ELF-1 (cell line): ENCODE measurements at places on chromosomes 7 and 10.

DNA sequence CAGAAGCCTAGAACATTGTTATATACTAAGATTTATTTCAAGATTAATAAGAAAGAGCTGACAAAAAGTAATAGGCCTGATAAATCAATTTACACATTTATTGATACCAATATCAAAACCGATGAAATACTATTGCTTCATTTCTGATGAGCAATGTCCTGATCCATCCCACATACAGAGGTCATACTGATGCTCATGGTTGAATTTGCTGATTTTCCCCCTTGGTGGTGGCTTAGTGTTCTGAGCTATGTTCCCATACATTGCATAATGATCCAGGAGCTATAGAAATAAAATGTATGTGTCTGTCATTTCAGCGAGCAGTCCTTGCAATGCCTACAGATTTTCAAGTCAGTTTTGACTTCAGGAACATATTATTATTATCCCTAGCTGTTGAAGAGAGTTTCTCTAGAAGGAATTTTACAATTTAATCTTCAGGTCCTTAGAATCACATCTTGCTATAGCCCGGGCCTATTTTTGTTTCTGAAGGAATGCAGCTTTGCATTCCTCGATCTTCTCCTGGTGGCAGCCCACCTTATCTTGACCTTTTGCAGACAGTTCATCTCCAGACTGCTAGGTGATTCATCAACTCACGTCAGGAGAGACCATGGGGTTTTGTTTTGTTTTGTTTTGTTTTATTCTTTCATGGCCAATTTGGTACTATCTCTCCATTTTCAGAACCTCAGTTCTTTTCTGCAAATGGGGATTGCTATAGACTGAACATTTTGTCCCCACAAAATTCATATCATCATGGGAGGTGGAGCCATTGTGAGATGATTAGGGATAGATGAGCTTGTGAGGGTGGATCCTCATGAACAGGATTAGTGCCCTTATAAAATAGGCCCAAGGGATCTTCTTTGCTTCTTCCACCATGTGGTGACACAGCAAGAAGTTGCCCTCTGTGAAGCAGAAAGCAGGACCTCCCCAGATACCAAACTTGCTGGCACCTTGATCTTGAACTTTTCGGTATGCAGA is 465.6 kb upstream of the IGFBP3 start:
- DNase-seq, result peak; percentile 17

GRCh38 chr7:55502858-55503440 is 69.4 kb downstream of the VOPP1 start:
- no peak for DNase-seq

GRCh38 chr10:7756360-7756992 is 31.3 kb downstream of the KIN start:
- DNase-seq, result peak; percentile 11

GRCh38 chr10:94093286-94093905 is 99.7 kb downstream of the PLCE1 start:
- DNase-seq, result no peak

- DNase-seq, result peak; percentile 75
Measured at GRCh38 chr10:60732807-60733516, 45.3 kb upstream of the CDK1 start.

- DNase-seq, result no peak
Measured at GRCh38 chr7:129367349-129367699, 66.9 kb upstream of the STRIP2 start.

DNA sequence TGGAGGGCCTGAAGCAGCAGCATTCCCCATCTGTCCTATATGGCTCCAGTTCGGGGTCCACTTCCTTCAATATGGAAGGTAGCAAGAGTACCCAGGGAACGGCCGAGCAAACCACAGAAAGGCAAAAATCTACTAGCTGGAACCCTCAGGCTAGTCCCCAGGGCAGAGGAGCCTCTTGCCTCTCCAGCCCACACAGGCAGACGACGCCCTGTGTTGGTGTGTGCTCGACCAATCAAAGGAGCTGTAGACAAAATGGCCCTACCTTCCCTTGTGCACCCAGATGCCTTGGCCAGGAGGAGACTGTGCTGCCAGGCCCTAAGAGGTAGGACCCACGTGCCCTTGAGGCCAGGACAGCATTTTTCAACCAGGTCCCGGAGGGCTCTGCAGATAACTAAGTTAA is 91.5 kb downstream of the FAM53B start:
- DNase-seq, result no peak

- DNase-seq, result no peak
Measured at GRCh38 chr7:137981175-137981574, 20.7 kb downstream of the CREB3L2 start.

- no peak for DNase-seq
Measured at GRCh38 chr7:36192053-36192824, 39.2 kb downstream of the EEPD1 start.

- no peak for DNase-seq
Measured at GRCh38 chr7:1030444-1031070, 13.8 kb upstream of the GPR146 start.

- DNase-seq, result peak; percentile 56
Measured at GRCh38 chr7:138126928-138127327, 50.7 kb downstream of the AKR1D1 start.

GRCh38 chr7:155741082-155741481 is 71.2 kb downstream of the SHH start:
- DNase-seq, result no peak

- peak; percentile 84 for DNase-seq
Measured at GRCh38 chr10:14200698-14201544, 129.8 kb downstream of the FRMD4A start.

- DNase-seq, result no peak
Measured at GRCh38 chr7:114970308-114970707, 48.4 kb downstream of the MDFIC start.

DNA sequence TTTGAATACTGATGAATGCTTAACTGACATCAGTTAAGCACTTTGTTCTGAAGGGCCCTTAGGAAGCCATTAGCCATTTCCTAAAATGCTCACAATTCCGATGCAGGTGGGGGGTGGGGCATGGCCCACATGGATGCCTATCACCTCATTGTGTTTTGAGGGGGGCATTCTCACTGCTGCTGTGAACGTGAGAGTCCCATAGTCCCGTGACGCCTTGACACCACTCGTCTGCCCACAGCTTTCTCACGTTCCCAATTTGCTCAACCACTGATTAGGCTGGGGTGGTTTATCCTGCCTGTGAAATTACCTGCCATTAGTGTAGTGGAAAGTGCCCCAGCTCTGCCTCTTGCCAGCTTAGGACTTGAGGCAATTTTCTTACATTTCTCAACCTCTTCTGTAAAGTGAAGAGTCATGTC is 31.9 kb downstream of the DUSP5 start:
- DNase-seq, result no peak

- DNase-seq, result no peak
Measured at GRCh38 chr7:136074843-136075242, 97.7 kb upstream of the MTPN start.

- peak; percentile 14 for DNase-seq
Measured at GRCh38 chr7:99752356-99752755, 17.4 kb upstream of the CYP3A7 start.

DNA sequence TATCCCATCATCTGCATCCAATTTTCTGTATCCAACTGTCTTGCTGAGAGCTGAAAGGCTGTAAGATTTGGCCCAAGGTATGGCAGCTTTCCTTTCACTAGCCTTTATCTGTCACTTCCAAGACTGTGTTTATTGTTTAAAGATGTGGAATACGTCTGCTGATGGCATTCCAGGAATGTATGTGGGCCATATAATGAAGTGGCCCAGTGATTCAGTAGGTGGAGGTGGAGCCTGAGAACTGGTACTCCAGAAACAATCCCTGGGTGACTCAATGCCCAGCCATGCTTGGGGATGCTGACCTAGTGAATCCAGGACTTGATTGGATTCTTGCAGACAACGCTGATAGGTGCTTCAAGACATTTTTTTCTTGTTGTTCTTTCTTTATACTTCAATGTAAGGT is 13.5 kb downstream of the NEUROD6 start:
- peak; percentile 68 for DNase-seq

DNA sequence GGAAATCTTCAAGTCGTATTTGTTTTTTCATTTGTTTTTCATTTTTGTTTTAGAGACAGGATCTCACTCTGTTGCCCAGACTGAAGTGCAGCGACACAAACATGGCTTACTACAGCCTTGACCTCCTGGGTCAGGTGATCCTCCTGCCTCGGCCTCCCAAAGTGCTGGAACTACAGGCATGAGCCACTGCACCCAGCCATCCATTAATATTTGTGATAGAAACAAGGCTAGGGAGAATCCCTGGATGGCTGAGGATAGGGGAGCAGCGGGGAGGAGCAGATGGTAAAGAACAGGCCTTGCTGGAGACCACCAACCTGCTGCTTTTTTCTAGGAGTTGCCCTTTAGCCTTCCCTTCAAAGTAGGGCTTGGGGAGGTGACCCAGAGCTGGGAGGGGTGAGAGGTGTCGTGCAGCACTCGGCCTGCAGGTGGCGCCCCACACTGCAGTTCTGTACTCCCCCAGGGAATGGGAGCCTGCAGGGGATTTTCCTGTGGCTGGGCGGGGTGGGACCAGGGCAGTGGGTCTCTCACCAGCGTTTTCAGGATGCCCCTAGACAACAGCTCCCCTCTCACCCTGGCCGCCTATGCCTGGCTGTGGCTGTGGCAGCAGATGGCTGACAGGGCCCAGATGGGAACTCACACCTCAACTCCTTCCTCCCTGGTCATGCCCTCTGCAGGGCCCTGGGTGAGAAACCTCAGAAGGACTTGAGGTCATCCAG is 12.6 kb upstream of the CDH23 start:
- peak; percentile 90 for DNase-seq

GRCh38 chr10:851901-852300 is 79.6 kb downstream of the LARP4B start:
- no peak for DNase-seq

DNA sequence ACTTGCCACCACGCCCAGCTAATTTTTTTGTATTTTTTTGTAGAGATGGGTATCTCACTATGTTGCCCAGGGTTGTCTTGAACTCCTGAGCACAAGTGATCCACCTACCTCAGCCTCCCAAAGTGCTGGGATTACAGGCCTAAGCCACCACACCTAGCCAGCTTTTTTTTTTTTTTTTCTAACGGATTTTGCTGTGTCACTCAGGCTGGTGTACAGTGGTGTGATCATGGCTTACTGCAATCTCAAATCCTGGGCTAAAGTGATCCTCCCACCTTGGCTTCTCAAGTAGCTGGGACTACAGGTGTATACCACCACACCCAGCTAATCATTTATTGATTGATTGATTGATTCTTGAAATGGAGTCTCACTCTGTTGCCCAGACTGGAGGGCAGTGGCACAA is 106.0 kb upstream of the TRIM24 start:
- no peak for DNase-seq

GRCh38 chr7:82592416-82592815 is 148.8 kb upstream of the CACNA2D1 start:
- DNase-seq, result no peak

DNA sequence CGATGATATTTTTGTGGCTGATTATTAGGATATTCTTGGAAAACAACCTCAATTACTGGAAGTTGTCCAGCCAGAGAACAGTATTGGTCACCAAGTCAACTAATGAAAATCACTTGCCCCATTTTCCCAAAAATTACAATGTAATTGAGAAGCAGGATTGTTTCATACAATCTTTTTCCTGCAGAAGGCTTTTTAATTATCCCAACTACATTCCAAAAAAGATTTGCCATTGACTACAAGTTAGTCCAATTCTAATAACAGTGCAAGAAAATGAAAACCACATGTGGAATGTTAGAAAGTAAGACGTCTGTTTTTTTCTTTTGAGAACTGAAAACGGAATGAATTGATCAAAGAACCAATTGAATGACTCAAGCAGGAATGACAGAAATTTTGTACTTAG is 1195.8 kb downstream of the SORCS1 start:
- no peak for DNase-seq

- DNase-seq, result no peak
Measured at GRCh38 chr7:44791278-44792219, 4.9 kb upstream of the PPIA start.

DNA sequence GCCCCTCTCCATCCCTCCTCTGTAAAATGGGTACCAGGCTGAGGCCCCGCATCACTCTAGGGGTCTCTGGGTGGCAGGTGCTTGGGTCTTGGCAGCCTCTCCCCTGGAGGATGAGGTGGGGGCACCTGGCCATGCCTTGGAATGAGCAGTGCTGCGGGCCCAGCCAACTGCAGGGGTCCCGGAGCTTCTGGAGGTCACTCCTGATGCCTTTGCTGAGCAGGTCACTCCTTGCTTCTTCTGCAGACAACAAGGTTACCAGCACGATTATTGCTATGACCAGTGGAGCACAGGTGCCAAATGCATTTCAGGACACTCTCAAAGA is 22.4 kb upstream of the ZNF488 start:
- no peak for DNase-seq

- no peak for DNase-seq
Measured at GRCh38 chr7:13998866-13999265, 9.4 kb upstream of the ETV1 start.

DNA sequence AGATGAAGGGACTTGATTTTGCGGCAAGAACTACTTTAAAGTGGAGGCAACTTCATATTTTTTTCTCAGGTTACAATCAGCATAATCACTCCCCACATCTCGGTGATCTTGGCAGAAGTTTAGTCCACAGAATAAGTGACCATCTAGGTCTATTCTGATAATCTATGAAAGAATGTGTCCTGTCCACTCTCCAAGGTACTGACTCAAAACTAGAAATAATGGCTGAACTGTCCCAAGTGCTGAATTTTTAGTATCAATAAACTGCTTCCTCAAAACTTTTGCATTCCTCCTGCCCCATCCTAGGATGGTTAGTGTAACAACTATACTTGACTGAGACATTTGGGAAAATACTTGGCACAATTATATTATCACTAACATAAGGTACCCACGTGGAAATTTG is 10.9 kb upstream of the CHRM2 start:
- no peak for DNase-seq

DNA sequence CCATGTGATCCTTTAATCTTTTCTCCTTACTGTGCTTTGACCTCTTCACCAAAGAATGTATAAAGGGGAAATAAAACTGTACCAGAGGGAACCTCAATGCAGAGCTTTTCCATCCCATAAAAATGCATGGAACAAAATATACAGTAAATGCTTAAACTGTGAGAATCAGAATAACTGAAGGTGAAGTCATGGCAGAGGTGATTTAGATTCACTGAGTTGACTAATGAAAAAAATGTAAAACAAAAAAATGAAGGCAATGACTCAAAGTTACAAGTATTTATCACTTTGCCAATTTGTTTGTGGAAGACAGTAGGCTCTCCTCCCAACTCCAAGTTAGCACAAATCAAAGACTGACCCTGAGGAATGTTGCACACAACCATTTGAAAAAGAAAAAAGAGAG is 1331.6 kb upstream of the SORCS1 start:
- DNase-seq, result no peak

DNA sequence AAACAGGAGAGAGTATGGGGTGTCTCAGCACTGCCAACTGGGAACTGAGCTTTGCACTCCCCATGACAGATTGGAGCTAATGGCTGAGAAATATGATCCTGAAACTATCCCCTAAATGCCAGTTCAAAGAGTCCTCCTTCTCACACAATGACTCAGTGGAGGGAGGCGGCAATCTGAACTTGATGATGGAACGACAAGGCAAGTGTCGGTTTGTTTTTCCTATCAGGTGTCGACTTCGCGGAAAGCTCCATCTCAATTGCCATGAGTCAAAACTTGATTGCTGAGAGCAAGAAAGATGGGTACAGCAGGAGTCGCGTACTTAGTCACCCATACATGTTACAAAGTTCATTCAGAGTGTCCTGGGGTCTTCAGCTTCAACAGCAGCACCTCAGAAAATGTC is 52.5 kb downstream of the NPY start:
- no peak for DNase-seq

GRCh38 chr10:3010816-3011460 is 56.4 kb upstream of the PFKP start:
- DNase-seq, result no peak
